Activated naive CD8-positive, alpha-beta T cell treated with anti-CD3 and anti-CD28 coated beads, Interleukin-2, amount 50 U/mL, for 24 hours (primary cell): ENCODE measurements at places on chromosomes 5 and 9.

- H3K4me1 ChIP-seq, result peaks cover 37% of the 10 kb centered on the region
- DNase-seq, result no peak
- H3K27ac ChIP-seq, result peak overlapping the region; percentile 33
- peaks cover 1% of the 10 kb centered on the region for H3K36me3 ChIP-seq
- peak overlapping the region; percentile 76 for H3K4me3 ChIP-seq
- peaks cover 7% of the 10 kb centered on the region for H3K27me3 ChIP-seq
These were observed 1.2 kb upstream of the GALNT10 start for GRCh38 chr5:154189256-154189818.

DNA sequence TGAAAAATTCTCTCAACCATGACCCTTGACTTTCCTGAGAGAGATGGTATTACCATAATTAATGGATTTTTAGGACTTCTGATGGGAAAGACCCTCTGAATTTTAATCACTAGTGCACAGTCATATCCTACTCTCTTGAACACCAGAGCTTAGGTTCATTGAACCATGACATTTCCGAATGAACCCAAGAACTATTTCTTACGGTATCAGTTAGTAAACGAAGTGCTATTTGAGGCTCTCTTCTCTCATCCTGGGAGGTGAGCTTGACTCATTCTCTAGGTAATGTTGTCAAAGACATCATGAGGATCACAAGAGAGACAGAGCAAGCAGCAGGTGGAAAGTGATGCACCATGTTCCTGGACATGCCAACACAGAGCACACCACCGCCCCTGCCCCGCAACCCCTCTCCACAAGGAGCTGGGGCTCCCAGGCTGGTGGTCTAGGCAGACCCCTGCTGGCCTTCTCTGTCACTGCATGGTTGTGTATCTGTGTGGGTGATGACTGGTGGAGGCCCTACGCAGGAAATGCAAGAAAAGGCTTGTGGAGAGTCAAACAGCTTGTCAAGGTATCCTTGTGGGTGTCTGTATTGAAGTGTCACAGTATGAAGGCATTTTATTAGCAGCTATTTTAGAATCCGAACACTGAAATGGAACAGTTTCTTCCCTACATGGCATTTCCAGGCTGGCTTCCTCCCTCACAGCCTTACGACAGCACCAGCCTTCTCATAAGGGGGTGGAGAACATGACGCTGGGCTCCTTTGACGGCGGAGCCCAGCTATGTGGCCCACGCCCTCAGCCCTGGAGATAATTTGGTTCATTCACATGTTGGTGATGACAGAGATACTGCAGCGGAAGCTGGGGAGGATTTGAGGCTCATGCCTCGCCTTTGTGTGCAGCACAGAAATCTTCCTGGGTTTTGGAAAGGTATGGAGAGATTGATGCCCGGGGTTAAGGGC, 297.6 kb downstream of the NTRK2 start:
- H3K27me3 ChIP-seq, result no peaks in the 10 kb centered on the region
- no peak overlapping the region for H3K27ac ChIP-seq
- DNase-seq, result no peak
- H3K36me3 ChIP-seq, result no peaks in the 10 kb centered on the region
- no peaks in the 10 kb centered on the region for H3K4me1 ChIP-seq

GRCh38 chr9:93255994-93256877, 72.3 kb downstream of the WNK2 start:
- no peak overlapping the region for H3K27ac ChIP-seq
- no peaks in the 10 kb centered on the region for H3K4me1 ChIP-seq
- no peaks in the 10 kb centered on the region for H3K27me3 ChIP-seq
- no peak overlapping the region for H3K4me3 ChIP-seq

- no peak overlapping the region for H3K4me3 ChIP-seq
- H3K27me3 ChIP-seq, result no peaks in the 10 kb centered on the region
- H3K27ac ChIP-seq, result no peak overlapping the region
- H3K4me1 ChIP-seq, result no peaks in the 10 kb centered on the region
These were observed 549.2 kb upstream of the CYLC2 start for GRCh38 chr9:102445906-102446305.

DNA sequence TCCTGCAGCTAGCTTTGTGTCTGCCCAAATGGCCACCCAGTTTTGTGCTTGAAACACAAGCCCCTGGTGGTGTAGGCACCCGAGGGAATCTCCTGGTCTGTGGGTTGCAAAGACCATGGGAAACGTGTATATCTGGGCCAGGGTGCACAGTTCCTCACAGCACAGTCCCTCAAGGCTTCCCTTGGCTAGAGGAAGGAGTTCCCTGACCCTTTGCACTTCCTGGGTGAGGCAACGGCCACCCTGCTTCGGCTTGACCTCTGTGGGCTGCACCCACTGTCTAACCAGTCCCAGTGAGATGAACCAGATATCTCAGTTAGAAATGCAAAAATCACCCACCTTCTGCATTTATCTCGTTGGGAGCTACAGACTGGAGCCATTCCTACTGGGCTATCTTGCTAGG, 865.0 kb upstream of the ACO1 start:
- no peaks in the 10 kb centered on the region for H3K27me3 ChIP-seq
- no peak overlapping the region for H3K4me3 ChIP-seq
- no peak overlapping the region for H3K27ac ChIP-seq
- DNase-seq, result no peak
- H3K36me3 ChIP-seq, result no peaks in the 10 kb centered on the region
- peaks cover 12% of the 10 kb centered on the region for H3K4me1 ChIP-seq

DNA sequence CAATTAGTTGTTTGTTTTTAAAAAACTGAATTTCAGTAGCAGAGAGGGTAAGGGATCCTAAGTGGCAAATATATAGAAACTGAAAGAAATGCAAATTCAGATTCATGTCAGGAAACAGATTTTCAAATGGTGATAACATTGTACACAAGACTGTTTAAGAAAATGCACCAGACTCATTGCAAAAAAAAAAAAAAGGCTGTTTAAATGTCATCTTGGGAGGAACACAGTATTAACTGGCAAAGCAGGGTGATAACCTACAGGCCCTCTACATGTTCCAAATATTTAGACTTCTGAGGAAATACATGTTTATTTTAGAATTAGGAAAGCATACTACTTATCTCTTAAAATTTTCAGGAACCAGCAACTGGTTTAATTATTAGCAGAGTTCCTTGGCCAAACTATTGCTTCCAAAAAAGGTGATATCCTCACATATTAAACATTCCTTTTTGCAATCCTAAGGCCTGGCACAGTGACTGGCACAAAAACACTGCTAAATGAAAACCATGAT, 114.5 kb downstream of the TSSK1B start:
- H3K36me3 ChIP-seq, result no peaks in the 10 kb centered on the region
- no peaks in the 10 kb centered on the region for H3K4me1 ChIP-seq
- no peak overlapping the region for H3K27ac ChIP-seq
- no peak for DNase-seq

DNA sequence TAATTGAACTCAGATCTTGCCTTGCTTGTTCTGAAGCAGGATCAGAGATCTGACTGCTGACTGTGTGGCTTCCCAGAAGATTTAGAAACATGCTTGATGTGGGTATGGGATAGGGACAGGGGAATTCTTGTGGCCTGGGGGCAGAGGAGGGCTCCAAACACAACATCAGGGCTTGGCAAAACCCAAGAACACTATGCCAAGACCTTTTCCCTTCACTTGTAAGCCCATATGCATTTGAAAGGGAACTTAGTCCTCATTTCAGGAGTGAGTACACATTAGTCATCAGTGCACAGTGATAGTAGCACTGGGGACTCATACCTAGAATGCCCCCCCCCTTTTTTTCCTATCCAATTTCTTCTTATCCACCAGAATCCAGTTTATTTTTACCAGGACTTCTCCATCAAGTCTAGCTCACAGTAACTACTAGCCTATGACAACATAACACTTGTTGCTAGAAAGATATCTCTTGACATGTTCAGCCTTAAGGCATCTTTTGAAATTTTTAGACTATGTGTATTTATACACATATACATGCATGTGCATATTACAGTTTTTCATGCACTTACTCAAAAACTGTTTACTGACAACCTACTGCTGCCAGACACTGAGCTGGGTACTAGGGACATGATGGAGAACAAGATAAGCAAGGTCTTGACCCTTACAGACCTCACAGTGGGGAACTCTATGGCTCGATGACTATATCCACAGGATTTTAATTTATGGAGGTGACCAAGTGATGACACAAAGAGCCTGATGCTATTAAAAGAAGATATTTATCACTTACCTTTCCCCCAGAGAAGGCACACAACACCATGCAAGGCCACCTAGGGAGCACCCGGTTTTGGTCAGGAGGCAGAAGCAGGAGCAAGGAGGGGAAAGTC, 158.3 kb upstream of the MAP3K1 start:
- no peak overlapping the region for H3K4me3 ChIP-seq
- no peak overlapping the region for H3K27ac ChIP-seq
- no peaks in the 10 kb centered on the region for H3K27me3 ChIP-seq
- no peak for DNase-seq
- H3K36me3 ChIP-seq, result no peaks in the 10 kb centered on the region
- H3K4me1 ChIP-seq, result peaks cover 20% of the 10 kb centered on the region

DNA sequence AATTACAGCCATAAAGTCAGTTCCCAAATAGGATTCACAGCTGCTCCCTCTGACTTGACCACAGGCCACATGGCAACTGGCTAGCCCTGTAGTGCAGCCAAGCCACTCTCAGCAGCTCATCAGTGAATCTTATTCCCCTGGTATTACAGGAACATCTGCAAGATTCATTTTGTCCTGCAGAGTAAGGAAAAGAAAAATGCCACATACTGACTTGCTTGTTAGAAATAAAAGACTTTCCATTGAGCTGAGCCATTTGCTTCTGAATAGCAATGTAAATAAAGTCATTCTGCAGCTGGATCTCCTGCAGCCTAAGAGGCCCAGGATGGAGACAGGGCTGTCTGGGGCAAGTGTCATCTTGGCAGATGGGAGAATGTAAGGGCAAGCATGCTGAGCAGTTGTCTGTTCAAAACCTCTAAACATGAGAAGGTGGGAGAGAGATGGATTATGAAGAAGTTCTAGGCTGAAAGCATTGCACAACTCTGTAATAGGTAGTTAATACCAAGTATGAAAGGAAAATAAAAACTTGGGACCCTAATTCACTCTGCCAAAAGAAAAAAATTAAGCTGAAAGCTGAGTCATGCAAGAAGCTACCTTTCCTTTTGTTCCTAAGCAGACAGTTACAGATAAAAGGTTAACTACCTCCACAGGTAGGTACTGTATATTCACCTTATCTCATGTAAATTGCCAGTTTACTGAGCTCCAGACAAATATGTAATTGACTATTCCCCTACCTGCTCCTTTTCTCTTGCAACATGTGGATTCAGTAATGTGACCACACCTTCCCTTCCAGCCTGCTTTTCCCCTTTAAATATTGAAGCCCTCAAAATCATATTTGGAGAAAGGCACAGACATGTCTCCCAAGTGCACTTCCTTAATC, 244.4 kb upstream of the RAI14 start:
- peaks cover 5% of the 10 kb centered on the region for H3K27me3 ChIP-seq
- no peak for DNase-seq
- H3K27ac ChIP-seq, result no peak overlapping the region
- H3K4me1 ChIP-seq, result no peaks in the 10 kb centered on the region
- no peak overlapping the region for H3K4me3 ChIP-seq
- H3K36me3 ChIP-seq, result no peaks in the 10 kb centered on the region
